PC-9 (cell line): ENCODE measurements at places on chromosomes 4 and X. TPM values are rescaled to one million over a fixed set of nuclear protein-coding genes. Genes with fewer than 3 reads are reported as not detected.
A peak's percentile ranks its signal among the peaks of the same experiment; 100 is the strongest.

DNA sequence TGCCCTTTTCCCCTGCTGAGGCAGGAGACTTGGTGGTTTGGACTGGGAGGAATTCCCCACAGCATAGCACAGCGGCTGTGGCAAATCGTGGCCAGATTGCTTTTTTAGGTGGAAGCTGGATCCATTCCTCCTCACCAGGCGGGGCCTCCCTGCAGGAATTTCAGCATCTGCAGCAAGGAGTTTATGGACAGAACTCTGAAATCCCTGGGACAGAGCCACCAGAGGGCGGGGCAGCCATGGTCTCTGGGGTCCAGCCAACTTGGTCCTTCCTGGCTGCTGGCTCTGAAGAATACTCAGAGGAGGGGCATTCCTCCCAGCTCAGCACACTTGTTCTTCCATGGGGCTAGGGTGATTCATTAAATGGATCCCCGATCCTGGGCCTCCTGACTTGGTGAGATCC is 794.3 kb downstream of the SH3BGRL start:
- DNase-seq, result no peak

GRCh38 chr4:153013202-153013977 is 77.3 kb downstream of the FHDC1 start:
- DNase-seq, result no peak

Gene ETDB
- not detected in 2 replicates for total RNA-seq

Gene ZCCHC18
- total RNA-seq, result not detected in 2 replicates

DNA sequence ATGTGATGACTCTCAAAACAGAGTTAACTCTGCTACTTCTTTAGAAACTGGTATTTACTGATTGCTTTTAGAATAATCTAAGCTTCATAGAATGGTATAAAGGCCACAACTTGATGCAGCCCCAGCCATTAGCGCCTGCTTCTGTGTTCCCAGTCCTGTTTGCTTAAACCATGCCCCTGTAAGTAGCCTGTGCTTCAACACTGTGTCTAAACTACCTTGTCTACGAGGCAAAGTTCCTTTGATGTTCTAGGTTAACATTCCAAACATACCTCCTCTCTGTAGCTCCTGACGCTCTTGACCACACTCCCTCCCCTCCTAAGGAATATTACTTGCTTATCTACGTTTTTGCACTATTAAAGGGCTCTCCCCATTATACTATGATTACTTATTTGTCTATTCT is 352.5 kb upstream of the ADGRL3 start:
- DNase-seq, result no peak

GRCh38 chr4:126242679-126243390 is 928.1 kb downstream of the FAT4 start:
- DNase-seq, result no peak

Gene TBC1D25
- 7.4 and 9.0 TPM in 2 replicates for total RNA-seq

Gene CCDC110
- 2.1 and 4.3 TPM in 2 replicates for total RNA-seq

- DNase-seq, result no peak
Measured at GRCh38 chrX:86194758-86195157, 46.5 kb downstream of the DACH2 start.

DNA sequence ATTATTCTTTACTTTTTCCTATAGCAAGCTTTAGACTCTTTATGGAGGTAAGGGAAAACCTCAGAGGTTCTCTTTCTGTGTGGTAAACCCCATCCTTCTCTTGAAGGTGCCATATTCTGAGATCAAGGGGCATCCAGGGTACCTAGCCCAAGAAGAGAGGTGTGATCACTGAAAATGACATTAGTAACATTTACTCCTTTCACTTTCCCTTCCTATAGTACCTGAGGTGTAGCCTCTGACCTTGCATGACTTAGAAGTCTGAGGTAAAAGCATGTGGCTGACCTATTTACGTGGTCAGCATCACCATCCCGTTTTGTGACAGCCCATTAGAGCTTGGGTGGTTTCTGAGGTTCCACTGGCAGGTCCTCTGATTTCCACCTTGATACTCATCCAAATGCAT is 25.7 kb downstream of the SGMS2 start:
- DNase-seq, result no peak

Gene ZMAT1
- total RNA-seq, result not detected in 2 replicates

DNA sequence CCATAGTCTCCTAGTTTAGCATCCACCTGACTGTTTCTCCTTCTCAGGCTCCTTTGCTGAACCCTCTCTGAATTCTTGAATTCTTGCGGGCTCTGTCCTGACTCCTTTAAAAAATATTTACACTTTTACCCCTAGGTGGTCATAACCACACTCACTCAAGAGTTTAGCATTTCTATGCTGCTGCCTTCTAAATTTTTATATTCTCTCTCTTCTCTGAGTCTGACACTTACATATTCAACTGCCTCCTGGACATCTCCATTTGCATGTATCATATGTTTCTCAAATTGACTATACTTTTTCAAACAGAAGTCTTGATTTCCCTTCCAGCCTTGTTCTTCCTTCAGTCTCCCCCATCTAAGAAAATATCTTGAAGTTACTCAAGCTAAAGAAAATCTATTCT is 31.6 kb downstream of the ARL9 start:
- no peak for DNase-seq

GRCh38 chr4:149048451-149049143 is 606.4 kb upstream of the NR3C2 start:
- no peak for DNase-seq

Gene MAGEA4
- not detected in 2 replicates for total RNA-seq

- DNase-seq, result no peak
Measured at GRCh38 chr4:105145903-105146275, 787 bp upstream of the TET2 start.

- DNase-seq, result no peak
Measured at GRCh38 chrX:129843209-129843458, 552 bp downstream of the ZDHHC9 start.

GRCh38 chrX:49988143-49988542 is 65.7 kb downstream of the CLCN5 start:
- DNase-seq, result no peak

- DNase-seq, result no peak
Measured at GRCh38 chr4:20724915-20725314, 24.7 kb downstream of the PACRGL start.

Gene RBM47
- 78.0 and 79.0 TPM in 2 replicates for total RNA-seq

Gene AADAT
- total RNA-seq, result 2.6 and 3.2 TPM in 2 replicates

DNA sequence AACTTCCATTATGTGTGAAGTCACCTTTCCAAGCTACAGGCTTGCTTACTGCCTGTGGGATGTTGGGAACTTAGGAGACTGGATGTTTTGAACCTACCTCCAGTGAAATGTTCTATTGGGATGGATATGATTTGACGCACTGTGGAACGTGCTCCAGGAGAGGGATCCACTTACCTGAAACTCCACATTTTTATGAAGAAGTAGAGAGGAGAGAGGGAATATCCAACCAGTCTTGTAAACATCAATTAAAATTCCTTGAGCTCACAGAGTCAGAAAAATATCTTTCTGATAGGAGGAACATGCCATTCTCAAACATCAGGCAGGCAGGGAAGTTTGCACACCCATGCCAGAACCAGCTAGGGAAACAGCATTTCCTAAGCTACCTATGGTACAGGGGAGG is 91.1 kb upstream of the MAOA start:
- peak; percentile 52 for DNase-seq

- DNase-seq, result no peak
Measured at GRCh38 chrX:68534691-68535090, 35.8 kb downstream of the YIPF6 start.

GRCh38 chr4:22483551-22483981 is 32.3 kb downstream of the ADGRA3 start:
- DNase-seq, result no peak

DNA sequence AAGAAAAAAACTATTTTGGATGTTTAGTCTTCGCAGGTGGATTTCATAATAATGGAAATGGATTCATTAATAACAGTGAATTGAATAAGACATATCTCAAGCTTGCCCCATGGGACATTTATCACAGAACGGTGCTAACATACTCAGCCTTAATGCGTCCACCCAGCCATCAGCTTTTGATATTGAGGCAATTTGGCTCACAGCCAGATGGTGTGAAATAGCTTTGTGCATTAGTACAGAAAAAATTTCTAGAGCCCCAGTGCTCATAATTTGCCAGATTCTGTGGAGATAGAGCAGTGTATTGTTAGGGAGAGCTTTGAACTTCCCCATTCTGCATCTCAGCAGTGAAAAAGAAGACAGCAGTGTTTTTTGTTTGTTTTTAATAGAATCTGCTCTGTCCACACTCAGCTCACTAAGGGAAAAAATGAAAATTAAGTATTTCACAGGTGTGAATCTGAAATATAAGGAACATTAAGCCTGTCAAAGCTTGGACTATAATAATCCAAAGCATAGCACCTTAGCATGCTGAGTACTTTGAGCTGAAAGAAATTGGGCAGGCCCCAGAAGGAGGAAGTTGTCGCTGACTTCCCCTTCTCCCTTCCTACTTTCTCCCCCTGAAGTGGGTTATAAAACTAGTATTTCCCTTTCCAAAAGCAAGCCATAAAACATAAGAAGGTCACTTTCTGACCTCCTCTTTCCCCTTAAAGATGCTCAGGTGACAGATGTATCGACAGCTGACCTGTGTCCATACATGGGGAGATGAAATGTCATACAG is 295.8 kb downstream of the MAGEB5 start:
- no peak for DNase-seq

Gene PAGE1
- not detected in 2 replicates for total RNA-seq
